Stimulated activated CD8-positive, alpha-beta memory T cell treated with anti-CD3 and anti-CD28 coated beads, Interleukin-2, amount 100 ng/mL, for 1 hour (primary cell): ENCODE measurements at places on chromosomes 1 and 21.

- no peak for DNase-seq
Measured at GRCh38 chr1:231867607-231868006, 241.0 kb downstream of the DISC1 start.

DNA sequence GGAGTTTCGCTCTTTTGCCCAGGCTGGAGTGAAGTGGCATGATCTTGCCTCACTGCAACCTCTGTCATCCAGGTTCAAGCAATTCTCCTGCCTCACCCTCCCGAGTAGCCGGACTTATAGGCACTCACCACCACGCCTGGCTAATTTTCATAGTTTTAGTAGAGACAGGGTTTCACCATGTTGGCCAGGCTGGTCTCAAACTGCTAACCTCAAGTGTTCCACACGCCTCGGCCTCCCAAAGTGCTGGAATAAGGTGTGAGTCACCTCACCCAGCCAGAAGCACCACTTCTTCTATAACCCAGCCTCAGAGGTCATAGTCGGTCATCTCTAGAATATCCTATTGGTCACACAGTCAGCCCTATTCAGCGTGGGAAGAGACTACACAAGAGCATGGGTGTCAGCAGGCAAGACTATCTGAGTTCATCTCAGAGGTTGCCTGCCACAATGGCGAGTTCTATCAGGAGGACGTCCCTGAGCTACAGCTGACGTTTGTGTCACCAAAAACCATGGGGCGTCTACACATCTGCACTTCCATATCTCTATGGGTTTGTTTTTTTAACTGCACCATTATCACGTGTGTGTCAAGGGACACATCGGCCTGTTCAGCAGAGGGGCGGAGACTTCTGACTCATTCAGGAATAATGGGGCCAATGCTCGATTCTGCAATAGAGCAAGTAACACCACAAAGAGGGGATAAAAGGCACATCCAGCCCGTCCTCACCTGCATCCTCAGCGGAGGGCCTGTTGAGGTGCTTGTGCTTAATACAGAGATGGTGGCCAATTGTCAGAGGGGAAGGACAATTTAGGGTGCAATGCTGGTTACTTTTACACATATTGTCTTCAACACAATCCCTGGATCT lies 256.3 kb upstream of the IRF2BP2 start:
- DNase-seq: no peak

DNA sequence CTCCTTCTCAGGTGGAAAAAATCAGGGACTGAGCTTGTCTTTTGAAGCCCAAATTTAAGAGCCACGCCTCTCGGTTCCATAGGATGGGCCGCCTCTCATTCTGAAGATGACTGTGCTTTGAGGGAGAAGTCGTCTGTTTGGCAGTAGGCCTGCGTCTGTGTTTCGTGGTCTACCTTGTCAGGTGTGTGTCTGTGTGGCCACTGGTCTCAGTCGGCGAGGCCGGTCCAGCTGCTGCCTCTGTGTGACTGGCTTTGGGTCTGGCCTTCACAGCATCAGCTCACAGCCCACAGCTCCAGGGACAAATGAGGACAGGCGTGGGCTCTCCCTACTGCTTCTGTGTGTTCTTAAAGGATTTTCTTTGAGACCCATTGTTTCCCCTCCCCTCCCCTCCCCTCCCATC lies 50.3 kb downstream of the B3GALT5 start:
- DNase-seq: no peak

DNA sequence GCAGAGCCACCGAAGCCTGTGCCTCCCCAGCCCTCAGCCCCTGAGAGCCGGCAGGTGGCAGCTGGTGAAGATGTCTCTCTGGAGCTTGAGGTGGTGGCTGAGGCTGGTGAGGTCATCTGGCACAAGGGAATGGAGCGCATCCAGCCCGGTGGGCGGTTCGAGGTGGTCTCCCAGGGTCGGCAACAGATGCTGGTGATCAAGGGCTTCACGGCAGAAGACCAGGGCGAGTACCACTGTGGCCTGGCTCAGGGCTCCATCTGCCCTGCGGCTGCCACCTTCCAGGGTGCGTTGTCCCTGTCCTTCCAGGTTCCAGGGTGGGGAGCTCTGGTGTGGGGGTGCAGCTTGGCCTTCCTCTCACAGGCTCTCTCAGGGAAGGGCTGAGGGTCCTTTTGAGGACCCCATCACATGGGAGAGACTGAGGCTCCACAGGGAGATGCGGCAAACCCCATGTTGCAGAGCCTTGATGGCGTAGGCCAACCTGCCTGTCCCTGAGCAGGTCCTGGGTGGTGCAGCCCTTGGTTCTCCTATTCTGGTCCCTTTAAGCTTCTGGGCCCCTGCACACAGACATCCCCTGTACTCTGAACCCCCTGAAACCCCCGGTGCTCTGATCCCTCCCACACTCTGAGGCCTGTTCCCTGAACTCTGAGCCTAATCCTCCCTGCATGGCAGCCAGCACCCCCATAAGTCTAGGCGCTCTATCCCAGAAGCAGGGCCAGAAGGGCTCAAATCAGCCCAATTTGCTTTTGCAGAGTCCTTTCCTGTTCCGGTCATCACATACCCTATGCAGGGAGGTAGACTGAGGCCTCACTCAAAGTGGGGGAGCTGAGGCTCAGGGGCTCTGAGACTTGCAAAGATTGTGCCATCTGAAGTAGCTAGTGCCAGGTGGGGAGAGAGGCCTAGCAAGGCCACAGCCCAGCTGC lies 88.5 kb downstream of the TRIM11 start:
- no peak for DNase-seq

GRCh38 chr21:45522986-45523385 lies 19.3 kb downstream of the SLC19A1 start:
- no peak for DNase-seq

- no peak for DNase-seq
Measured at GRCh38 chr1:11207898-11208611, 18.9 kb downstream of the ANGPTL7 start.

GRCh38 chr1:180614730-180615129 lies 17.1 kb upstream of the XPR1 start:
- DNase-seq: no peak

DNA sequence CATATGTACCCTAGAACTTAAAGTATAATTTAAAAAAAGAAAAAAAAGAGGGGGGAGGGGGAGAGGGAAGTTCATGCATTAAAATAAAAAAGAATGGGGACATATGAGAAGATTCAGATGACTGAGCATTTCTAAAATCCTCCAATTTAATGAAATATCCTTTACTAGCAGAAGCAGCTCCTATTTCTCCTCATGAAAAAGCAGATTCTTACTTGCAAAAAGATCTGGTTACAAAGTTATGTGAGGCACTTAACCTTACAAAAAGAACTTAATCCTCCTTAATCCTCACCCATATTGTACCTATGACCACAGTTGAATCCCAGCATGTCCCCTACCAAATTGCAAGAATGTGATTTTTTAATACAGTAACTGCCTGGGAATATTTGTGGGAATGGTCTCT lies 298.5 kb downstream of the SRGAP2C start:
- no peak for DNase-seq

DNA sequence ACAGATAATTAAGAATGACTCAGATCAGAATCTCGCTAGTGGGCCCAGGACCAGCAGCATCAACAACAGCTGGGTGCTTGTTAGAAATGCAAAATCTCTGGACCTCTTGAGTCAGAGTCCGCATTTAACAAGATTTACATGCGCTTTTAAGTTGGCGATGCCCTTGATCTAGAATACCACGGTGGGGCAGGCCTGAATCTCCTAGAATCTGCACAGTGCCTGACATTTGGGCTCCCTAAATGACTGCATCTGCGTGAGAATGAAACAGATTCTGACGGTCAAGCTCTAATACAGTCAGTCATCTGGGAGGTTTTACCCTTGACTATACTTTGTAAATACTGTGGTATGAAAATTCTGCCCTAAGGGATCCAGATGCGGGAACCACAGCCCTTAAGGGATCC lies 17.2 kb upstream of the RAB29 start:
- DNase-seq: no peak

GRCh38 chr1:66500301-66500700 lies 33.7 kb upstream of the SGIP1 start:
- DNase-seq: no peak

GRCh38 chr1:53959664-53960250 lies 13.6 kb downstream of the LRRC42 start:
- no peak for DNase-seq
